ENCODE measurements at places on chromosomes 1 and 21. TPM values are rescaled to one million over a fixed set of nuclear protein-coding genes. Genes with fewer than 3 reads are reported as not detected.

Gene FTCD
- not detected for total RNA-seq

Gene COA7
- total RNA-seq: 12.3 TPM

Gene TOR1AIP2
- 37.5 TPM for total RNA-seq

Gene PCAT6
- total RNA-seq: 3.0 TPM

All from mesangial cell (primary cell).